SIG-M5 (cell line): ENCODE measurements at places on chromosomes 1 and 21.

DNA sequence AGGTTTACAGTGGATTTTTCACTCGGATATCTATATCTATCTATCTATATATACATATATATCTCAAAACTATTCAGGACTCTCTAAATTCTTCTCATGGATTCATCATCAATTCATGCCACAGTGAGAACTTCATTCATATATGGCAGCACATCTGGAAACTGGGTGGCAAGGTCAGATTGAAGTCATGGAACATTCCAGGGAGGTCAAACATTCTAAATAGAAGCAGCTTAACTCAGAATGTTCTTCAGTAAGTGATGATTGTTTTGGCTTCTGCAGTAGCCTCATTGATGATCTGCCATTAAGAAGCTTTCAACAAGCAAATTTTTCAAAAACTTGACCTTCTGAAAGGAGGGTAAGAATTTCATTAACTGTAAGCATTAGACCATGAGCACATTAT lies 46.9 kb upstream of the ADAMTS1 start:
- DNase-seq = no peak

DNA sequence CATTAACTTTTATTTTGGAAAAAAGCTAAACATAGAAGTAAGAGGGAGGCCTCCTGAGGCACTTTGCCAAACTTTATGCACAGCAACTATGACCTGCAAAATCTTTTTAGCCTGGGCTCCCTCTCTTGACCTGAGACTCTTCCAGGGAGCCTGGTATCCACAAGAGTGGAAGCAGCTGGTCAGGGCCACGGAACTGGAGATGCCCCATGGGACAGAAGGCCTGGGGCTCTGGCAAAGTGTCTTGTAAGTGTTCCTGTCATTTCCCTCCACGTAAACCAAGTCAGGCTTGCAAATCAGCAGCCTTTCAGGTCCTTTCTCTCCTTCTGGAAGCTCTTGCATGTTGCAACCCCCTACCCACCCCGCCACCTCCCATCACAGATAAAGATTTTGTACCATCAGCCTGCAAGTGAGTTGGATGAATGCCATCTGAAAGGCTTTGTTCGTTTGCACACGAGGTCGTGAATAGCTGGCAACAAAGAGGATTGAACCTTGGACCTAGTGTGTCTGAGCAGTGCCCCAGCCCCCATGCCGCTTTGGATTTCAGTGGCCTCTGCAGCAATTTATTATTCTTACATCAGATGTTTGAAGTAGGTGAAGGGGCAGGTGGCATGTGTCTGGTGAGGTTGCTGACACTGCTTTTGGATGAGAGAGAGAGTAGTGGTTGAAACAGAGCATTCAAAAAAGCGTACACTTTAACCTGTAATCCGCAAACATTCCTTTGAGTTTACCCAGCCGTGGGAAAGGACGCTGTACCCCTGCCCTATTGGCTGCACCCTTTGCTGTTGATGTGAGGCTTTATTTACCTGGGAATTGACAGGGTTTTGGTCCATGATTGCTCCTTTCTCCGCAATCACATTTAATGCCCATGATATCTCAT lies 91.6 kb downstream of the GALNT2 start:
- DNase-seq = no peak

- DNase-seq = no peak
Measured at GRCh38 chr1:5109633-5110032, 455.2 kb downstream of the AJAP1 start.

DNA sequence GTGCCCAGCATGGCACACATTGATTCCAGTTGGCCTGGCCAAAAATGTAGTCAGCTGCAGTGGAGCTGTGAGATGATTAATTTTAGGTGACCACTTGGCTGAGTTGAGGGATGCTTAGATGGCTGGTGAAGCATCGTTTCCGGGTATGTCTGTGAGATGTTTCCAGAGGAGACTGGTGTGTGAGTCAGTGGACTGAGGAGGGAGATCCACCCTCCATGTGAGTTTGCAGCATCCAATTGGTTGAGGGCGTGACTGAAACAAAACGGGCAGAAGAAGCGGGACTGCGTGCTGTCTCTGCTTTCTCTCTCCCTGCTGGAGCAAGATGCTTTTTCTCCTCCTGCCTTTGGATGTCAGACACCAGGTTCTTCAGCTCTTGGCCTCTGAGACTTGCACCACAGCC lies 68.2 kb upstream of the DSCAM start:
- no peak for DNase-seq

GRCh38 chr1:180233191-180234011 lies 3.3 kb downstream of the LHX4 start:
- no peak for DNase-seq

GRCh38 chr1:185568155-185569123 lies 165.8 kb upstream of the HMCN1 start:
- DNase-seq = no peak

DNA sequence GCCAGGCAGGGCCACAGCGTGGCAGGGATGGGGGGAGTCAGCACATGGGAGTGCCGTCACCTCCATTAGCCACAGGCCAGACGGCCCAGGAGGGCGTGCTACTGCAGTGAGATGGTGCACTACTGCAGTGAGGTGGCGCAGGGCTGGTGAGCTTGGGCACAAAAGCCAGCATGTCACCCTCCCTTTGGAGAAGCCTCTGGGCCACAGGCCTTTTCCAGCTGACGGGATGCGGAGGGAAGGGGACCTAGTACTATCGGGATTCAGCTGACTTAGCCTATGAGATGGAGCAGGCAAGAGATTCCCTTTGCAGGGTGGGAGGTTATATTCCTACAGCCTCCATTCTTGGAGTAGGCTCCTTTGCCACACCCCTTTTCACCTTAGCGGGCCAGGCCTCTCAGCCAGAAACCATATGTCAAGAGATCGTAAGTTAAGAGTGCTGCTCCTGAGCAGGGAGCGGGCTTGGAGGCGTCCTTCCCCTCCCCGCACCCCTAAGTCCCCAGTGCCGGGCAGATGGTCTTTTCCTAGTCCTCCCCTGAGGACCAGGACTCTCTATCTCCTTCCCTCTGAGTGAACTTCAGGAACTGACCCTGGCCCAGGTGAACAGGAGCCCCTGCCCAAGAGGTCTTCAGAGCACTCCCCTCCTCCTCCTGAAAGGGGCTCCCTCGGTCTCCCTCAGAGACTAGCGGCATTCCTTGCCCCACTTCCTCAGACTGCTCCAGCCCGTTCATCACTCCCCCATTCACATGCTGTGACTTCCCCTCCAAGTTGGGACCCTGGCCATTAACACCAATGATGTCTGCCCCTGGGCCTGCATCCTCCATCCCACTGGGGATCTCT lies 8.2 kb downstream of the NES start:
- no peak for DNase-seq

DNA sequence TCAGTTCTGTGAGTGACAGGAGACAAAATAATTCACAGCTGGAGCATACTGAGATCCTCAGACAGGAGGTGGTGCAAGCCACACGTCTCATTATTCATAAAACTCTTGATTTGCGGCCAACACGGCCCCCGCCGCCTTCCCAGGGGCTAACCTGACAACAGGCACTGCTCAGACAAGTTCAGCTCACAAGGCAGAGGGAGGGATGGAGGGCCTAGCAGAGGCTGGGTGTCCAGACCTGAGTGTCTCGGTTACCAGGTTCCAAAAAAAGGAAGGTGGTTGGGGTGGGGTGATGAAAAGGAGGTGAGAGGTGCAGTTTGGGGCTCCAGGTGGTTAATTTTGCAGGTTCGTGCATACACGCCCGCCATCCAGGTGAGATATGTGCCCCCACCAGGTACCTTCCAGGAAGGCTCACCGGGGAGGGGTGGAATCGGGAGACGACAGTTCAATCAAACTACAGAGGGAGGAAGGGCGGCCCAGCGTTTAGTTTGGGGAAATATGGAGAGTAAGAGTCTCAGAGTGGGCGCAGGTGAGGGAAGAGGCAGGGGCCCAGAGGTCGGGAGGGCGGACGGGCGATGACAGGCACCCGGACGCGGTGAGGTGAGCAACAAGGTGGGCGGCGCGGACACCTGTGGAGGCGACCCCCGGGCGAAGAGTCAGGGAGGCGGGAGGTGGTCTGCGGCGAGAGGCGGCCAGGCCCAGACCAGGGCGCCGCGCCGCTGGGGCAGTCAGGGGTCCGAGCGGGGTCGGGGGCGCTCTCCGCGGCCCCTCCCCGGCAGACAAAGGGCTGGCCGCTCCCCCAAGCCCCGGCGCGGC lies 629 bp downstream of the CTNNBIP1 start:
- no peak for DNase-seq

- no peak for DNase-seq
Measured at GRCh38 chr1:55213885-55214211, 1.3 kb downstream of the USP24 start.

- DNase-seq = no peak
Measured at GRCh38 chr1:46131712-46132528, 509 bp downstream of the PIK3R3 start.

DNA sequence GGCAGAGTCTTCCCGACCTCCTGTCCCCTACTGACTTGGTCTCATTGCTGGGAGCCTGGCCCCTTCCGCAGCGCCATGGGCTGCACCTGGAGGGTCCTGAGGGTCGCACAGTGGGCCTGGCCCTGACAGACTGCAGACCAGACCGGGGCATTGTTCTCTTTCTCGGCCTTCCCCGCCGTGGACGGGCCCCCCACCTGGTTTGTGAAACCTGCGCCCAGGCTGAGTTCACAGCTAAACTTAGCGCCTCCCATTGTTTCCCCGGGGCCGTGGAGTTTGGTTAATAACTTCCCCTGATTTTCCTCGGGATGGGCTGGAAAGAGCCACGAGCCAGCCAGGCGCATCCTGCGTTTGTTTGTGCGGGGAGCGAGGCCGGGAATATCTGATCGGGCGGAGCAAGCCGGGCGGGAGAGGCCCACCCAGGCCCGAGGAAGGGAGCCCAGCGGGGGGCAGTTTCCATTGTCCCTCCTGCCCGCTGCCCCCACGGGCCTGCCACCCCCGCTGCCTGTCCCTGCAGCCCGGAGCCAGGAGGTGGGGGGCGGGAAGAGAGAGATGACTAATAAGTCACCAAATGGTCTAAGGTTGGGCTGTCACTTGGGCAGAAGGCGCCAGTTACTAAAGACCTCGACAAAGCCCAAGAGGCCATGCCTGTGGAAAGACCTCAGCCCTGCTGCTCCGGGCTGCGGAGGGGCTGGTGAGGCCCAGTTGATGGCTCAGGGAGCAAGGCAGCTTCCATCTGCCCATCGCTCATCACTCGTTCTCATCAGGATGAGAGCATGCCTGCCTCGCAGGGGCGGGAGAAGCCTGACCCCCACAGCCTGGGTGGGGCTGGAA lies 39.0 kb upstream of the ARHGEF16 start:
- no peak for DNase-seq

DNA sequence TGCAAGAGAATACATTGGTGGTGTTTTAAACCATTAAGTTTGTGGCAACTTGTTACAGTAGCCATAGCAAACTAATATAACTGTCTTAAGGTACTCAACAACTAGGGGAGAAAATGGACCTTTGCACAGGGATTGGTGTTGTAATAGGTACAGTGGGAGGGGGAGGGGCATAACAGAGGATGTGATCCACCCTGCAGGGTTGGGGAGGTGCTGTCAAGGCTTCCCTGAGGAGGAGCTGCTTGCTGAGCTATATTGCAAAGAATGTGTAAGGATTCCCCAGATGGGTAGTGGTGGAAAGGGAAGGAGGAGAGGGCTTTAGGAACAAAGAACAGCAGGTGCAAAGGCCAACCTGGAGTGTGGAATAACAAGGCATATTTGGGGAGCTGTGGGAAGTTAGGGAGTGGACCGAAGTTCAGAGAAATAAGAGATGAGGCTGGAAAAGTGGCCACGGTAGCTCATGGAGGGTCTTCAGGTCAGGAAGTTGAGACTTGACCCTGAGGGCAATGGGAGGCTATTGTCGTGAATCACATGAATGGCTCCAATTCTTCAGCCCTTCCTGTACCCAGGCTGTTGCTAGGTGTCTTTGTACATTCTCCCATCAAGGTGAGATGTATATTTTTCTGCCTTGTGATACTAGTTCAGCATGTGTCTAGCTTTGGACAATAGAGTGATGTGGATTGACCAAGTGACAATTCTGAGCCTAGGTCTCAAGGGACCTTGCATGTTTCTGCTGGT lies 168.6 kb upstream of the CSF3R start:
- DNase-seq = no peak

DNA sequence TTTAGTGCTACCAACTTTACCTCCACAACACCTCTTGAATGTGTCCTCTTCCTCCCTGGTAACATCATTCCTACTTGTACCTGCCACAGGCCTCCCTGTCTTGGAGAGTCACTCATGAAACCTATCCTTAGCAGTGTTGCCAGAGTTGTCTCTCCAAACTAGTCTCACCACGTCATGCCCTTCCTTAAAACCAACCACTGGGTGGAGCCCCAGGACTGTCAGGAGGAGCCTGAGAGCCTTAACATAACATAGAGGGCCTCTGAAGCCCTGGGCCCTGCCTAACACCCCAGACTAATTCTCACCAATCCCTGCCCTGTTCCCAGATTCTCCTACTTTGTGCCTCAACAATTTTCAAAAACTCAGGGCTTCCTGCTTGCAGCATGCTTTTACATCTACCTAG lies 65.3 kb downstream of the ZNF697 start:
- no peak for DNase-seq

DNA sequence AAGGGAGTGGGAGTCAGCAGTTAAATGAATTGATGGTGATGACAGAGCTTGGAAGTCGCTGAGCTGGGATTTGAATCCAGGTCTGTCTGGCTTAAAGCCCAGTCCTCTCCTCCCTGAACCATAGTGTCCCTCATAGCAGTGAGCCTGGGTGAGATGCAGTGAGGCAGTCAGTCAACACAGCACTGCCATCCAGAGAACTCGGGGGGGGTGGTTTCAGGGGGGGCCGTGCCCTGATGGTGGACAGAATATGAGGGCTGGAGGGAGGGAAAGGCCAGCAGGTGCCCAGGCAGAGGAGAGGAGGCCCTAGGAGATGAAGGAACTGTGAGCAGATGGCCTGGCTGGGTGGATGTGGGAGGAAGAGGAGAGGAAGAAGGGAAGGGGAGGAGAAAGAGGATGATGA lies 405.6 kb downstream of the PTPRU start:
- DNase-seq = no peak

DNA sequence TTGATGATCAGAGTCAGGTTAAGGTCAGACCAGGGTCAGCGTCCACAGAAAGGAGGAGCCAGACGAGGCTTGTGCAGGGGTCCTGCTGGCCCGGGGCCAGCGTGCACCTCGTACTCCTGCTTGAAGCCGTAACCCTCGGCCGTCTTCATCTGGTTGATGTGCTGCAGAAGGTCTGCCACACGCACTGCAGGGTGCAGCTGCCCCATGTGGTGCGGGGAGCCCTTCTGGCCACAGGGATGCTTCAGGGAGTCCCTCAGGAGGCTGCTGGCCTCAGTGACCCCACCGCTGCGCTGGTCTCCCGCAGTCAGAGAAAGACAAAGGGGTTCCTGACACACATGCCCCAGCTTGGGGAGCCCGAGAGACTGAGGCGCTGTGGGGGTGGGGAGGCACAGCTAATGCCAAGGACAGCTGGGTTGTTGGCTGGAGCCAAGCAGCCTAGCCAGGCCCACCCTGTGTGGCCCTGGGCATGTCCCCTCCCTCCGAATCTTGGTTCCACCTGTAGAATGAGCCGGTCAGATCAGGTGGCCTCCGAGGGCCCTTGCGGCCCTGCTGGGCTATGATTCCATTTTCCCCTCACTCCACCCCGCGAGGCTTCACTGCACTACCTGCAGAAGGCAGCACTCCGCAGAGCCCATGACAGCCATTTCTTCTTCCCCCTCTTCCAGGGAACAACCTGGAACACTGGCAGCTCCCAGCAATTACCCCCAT lies 251.9 kb downstream of the PTPRU start:
- no peak for DNase-seq

- DNase-seq = no peak
Measured at GRCh38 chr1:214494706-214495105, 56.7 kb downstream of the PTPN14 start.
